ENCODE measurements at places on chromosomes 13 and 19. TPM values are rescaled to one million over a fixed set of nuclear protein-coding genes. Genes with fewer than 3 reads are reported as not detected.

IZUMO4 gene
- total RNA-seq, result 1.8 TPM

INSL3 gene
- 0.37 TPM for total RNA-seq

ACER1 gene
- not detected for total RNA-seq

ATP8B3 gene
- 3.3 TPM for total RNA-seq

OVOL3 gene
- total RNA-seq, result 0.23 TPM

GTF3A gene
- 102 TPM for total RNA-seq

C19orf67 gene
- total RNA-seq, result not detected

RASIP1 gene
- 1.4 TPM for total RNA-seq

CASP14 gene
- total RNA-seq, result not detected

ZNF607 gene
- 3.9 TPM for total RNA-seq

LRRC4B gene
- 0.38 TPM for total RNA-seq

CYP2B6 gene
- total RNA-seq, result not detected

NANOS3 gene
- 2.3 TPM for total RNA-seq

NBEA gene
- total RNA-seq, result 1.7 TPM

ZNF506 gene
- total RNA-seq, result not detected

FAM216B gene
- not detected for total RNA-seq
